HT1080 (cell line): ENCODE measurements at places on chromosomes 3 and 15. TPM values are rescaled to one million over a fixed set of nuclear protein-coding genes. Genes with fewer than 3 reads are reported as not detected.
A peak's percentile ranks its signal among the peaks of the same experiment; 100 is the strongest.

ST6GAL1 gene
- total RNA-seq: 6.1 and 6.8 TPM in 2 replicates

AMT gene
- 0.58 and 1.0 TPM in 2 replicates for total RNA-seq

ARPIN gene
- 3.0 and 3.1 TPM in 2 replicates for total RNA-seq

GBE1 gene
- 31.3 and 35.1 TPM in 2 replicates for total RNA-seq

CFAP20DC gene
- 1.0 and 2.4 TPM in 2 replicates for total RNA-seq

THSD4 gene
- total RNA-seq: 11.3 and 11.8 TPM in 2 replicates

ASTE1 gene
- total RNA-seq: 12.9 and 19.5 TPM in 2 replicates

SOX2 gene
- total RNA-seq: not detected in 2 replicates

LRRC34 gene
- not detected in 2 replicates for total RNA-seq

DNA sequence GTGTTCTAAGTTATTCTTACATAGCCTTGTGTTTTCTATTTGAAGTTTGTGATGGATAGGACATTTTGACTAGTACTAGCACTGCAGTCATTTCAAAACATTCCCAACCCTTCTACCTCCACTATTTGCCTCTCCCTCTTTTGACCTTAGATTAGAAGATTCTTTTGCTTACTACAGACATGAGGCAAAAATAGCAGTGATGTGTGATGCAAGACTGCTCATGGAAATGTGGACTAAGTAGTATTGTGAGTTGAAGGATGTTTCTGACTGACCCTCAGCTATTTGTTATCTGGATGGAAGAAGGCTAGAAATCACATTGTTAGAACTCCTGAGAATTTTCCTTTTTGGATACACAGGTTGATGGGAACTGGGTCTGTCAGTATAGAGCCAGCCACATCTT lies 45.9 kb downstream of the ATP2C1 start:
- no peak for DNase-seq

GRCh38 chr3:46129588-46130272 lies 78.4 kb downstream of the CCR1 start:
- DNase-seq: no peak

DNA sequence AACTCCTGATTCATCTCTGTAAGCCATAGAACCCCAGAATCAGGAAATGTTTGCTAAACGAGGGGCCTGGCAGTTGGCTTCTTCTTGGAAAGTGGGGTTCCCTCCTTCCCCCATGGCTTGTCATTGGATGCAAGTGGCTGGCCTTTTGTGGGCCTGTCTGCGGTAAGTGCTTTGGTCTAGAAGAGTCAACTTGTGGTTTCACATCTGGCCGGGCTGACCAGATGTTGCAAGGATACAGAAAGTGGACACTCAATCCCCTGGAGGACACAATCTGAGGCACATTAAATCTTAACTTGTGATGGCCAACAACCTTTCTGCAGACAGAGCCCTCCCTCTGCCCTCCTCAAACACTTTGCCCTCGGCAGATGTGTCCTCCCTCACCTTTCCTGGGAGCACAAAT lies 1.1 kb downstream of the FAH start:
- DNase-seq: no peak

DNA sequence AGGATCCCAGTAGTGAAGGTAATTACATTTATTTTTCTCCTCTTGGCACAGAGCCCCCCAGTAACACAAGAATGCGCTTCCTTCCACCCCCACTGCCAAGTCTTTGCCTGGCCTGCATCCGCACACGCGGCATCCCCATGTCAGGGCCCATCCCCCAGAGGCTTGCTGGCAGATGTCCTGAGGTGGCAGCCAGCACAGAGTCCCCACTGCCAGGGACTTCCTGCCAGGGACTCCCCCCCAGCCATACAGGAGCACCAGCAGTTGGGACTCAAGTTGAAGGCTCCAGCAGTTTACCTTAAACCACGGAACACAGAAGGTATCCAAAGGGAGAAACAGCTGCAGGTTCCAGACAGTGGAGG lies 41.0 kb downstream of the MEGF11 start:
- DNase-seq: no peak

DNA sequence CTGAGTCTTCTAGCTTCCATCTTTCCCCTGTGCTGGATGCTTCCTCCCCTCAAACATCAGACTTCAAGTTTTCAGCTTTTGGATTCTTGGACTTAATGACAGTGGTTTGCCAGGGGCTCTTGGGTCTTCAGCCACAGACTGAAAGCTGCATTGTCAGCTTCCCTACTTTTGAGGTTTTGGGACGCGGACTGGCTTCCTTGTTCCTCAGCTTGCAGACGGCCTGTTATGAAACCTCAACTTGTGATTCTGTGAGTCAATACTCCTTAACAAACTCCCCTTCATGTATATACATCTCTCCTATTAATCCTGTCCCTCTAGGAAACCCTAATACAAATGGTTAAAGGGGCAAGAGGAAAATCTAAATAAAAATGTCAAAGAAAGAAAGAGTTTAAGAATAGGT lies 100.1 kb downstream of the ABI3BP start:
- DNase-seq: no peak

GRCh38 chr3:11643201-11643603 lies 513 bp downstream of the VGLL4 start:
- DNase-seq: no peak

DNA sequence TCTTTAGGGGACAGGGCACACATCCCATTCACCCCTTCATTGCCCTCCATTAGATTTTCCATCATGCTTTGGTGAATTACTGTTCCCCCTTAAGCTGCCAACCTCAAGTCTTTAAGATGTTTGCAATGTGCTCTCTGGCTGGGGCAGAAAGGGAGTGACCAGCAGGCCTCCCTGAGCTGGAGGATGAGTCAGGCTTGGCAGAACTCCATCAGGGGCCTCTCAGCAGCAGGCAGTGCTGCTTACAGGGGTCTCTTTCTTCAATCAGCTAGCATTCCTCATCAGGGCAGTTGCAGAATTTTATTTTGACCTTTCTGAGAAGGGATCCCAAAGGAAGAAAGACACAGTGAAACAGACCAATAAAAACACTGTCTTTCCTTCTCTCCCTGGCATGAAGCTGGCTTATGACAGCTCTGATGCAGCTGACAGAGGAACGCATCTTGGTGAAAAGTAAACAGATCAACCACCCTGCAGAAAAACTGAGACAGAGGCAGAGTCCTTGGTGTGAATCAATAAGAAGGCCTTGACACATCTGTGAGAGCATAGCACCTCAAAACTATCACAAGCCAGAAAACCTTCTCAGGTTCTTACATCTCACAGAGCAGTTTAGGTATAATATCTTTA lies 88.7 kb upstream of the MRPL3 start:
- DNase-seq: peak; percentile 75

DNA sequence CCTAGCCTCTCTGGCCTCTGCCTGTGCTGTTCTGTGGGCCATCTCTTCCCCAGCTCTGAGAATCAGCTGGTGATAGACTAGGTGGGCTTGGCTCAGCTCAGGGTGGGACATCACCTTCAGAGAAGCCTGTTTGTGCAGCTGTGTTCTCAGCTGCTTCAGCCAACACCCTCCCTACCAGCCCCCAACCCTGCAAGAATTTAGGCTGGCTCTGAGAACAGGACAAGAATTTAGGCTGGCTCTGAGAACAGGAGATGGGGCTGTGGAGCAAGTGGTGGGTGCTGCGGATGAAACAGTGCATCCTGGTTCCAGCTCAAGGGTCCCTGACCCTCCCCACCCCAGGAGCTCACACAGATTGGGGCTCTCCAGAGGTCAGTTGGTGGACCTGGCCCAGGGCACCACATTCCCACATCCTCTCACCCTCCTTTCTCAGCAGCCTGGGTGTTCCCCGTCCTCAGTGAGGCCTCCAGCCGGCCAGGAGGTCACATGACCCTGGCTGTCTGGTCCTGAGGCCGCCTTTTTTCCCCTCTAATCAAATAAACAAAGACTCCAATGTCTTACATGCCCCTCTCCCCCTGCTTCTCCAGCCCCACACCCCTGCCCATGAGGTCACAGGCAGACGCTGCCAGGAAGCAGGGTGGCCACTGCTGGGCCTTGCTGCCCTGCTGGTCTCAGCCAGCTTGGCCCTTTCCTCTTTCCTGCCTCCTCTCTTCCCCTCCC lies 14.9 kb downstream of the PLEKHO2 start:
- peak; percentile 61 for DNase-seq

DNA sequence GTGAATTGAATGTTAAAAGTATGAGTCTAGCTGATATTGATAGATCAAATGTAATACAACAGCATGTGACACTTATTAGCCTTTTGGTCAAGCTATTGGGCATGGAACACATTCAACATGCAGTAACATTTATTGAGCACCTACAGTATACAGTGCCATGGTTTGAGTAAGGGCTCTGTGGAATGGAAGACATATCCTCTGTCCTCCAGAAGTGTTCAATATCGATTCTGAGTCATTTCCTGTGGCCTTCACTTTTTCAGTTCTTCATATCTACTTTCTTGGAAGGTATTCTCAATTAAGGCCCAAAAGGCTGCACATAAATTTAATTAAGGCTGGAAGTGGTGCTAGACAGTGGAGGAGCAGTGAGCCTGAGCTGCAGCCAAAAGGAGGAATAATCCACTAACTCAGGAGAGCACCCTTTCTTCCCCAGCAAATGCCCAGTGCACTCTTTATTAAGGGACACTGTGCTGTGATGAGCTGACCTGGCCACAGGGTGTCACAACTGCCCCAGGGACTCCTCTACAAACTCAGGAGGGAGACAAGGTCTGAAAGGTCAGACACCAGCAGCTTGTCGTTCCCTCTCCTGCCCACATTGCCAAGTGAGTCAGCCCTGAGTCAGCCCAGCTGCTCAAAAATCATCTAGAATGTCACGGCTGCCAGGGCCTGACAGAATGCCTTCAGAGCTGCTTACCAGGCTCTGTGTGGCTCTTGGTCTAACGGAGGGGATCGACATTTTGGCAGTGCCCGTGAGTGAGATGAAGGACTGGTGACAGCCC lies 544.8 kb downstream of the AGBL1 start:
- peak; percentile 97 for DNase-seq

- DNase-seq: peak; percentile 55
Observed at GRCh38 chr3:194522579-194523046, 35.8 kb upstream of the ATP13A3 start.

DNA sequence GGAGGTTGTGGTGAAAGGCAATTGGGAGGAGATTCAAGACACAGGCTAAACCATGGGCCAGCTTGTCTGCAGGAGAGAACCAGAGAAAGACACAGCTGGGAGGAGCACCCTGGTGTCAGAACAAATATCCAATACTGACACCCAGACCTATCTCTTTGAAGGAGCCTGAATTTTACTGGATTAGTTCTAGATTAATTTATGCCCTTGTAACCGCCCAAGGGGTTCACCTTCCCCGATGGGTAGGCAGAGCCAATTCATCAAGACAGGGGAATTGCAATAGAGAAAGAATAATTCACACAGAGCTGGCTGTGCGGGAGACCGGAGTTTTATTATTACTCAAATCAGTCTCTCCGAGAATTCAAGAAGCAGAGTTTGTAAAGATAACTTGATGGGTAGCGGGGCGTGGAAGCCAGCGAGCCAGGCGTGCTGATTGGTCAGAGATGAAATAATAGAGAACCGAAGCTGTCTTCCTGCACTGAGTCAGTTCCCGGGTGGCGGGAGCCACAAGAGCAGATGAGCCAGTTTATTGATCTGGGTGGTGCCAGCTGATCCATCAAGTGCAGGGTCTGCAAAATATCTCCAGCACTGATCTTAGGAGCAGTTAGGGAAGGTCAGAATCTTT lies 31.4 kb upstream of the GK5 start:
- DNase-seq: no peak
